Caco-2 (cell line): ENCODE measurements at places on chromosomes 6 and 20. TPM values are rescaled to one million over a fixed set of nuclear protein-coding genes. Genes with fewer than 3 reads are reported as not detected.

The GINS1 gene
- total RNA-seq, result 48.7 and 50.9 TPM in 2 replicates

The CST4 gene
- 2.7 and 4.2 TPM in 2 replicates for total RNA-seq

The TSHZ2 gene
- total RNA-seq, result 0.07 TPM in 2 replicates

The HLA-DQB2 gene
- not detected in 2 replicates for total RNA-seq

The LGSN gene
- total RNA-seq, result 10.8 and 13.2 TPM in 2 replicates

The MUC21 gene
- total RNA-seq, result not detected in 2 replicates

The DNAAF9 gene
- total RNA-seq, result not detected in 2 replicates

DNA sequence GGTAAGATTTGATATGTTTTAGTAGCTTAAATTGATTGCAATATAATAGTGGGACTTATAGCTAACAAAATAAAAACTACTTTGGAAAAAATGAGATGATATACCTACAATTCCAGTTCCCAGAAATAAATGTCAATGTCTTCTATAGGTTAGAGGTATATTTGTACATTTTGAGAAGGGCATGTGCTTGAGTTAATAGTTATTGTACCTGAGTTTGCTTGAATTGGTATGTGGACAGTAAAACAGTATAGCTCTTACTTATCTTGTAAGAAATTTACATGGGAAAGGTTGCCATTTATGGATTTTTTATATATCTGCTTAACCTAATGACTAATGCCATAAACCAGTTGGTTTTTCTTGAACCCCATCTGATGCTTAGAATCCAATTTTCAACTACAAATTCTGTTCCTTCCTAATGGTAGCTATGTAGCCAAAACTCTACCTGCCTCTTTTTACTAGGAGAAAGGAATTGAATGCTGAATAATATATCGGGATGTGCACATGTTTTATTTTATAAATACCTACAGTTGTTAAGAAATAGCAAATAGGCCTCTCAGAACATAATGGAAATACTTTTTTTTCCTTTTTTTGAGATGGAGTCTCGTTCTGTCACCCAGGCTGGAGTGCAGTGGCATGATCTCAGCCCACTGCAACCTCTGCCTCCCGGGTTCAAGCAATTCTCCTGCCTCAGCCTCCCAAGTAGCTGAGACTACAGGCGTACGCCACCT is 4.9 kb downstream of the LOC128125822 start:
- no peak overlapping the region for H3K4me3 ChIP-seq
- H3K27me3 ChIP-seq, result no peaks in the 10 kb centered on the region
- H3K4me1 ChIP-seq, result peaks cover 5% of the 10 kb centered on the region; the same call in 1 of the 2 replicates
- peaks cover 1% of the 10 kb centered on the region for H3K36me3 ChIP-seq
- no peak for DNase-seq
- H3K27ac ChIP-seq, result no peak overlapping the region

DNA sequence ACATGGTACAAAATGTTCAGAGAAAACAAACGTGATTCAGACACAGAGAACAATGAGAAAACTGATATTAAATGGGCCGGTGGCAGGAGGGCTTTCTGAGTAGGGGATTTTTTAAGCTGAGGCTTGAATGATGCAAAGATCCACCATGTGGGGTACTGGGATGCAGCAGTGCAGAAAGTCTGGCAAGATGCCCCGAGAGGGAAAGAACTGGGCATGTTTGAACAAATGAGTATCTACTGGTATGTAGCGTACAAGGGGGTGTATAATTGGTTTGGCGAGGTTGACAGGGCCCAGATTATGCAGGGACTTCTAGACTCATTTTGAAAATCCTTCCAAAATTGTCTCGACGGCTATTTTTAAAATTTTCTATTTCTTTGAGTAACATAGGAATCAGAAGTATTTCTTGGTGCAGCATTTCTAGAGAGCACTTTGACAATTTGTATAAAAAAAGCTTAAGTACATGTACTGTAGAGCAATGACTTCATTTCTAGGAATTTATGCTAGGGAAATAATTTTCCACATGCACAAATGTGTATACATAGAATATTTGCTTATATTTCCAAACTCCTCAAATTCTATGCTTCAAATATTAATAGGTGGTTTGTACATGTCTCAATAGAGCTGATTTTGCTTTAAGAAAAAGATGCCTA is 119.6 kb upstream of the DOK5 start:
- no peaks in the 10 kb centered on the region for H3K4me1 ChIP-seq
- DNase-seq, result no peak
- H3K4me3 ChIP-seq, result no peak overlapping the region
- no peaks in the 10 kb centered on the region for H3K36me3 ChIP-seq

DNA sequence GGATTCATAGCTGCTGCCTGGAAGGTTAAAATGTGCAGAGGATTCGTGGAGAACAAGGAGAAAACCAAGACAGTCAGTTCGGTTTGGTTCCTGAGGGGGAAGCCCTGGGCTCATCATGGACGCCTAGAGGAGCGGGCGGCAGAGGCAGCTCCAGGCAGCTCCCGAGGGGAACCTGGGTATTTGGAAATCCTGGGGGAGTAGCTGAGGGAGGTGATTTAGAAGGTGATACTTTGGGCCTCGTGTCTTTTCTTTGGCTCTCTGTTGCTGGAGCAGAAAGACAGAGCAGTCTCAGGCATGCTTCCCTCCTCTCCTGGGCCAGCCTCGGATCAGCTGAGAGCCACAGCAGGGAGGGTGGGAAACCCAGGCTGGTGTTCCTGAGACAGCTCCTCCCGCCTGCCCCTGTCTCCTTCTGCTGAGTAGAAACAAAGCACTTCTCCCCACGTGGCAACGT is 139.5 kb downstream of the DLL1 start:
- H3K27me3 ChIP-seq, result no peaks in the 10 kb centered on the region
- no peak overlapping the region for H3K4me3 ChIP-seq
- peak overlapping the region; percentile 19 for H3K27ac ChIP-seq
- DNase-seq, result no peak
- no peaks in the 10 kb centered on the region for H3K36me3 ChIP-seq

DNA sequence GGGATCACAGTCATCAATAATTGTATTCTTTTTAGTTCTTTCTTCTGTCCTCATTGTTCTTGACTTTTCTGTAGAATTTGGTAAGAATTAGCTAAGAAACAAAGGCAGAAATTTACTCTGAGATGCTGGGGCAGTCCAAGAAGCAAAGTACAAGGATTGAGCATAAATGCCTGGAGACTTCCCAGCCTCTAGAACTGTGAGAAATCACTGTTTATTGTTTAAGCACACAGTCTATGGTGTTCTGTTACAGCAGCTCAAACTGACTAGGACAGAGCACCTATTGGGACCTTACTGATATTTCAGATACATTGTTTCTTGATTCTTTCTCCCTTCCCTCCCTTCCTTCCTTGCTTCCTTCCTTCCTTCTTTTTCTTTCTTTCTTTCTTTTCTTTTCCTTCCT is 192.7 kb upstream of the SLC35B3 start:
- no peaks in the 10 kb centered on the region for H3K27me3 ChIP-seq
- H3K36me3 ChIP-seq, result no peaks in the 10 kb centered on the region
- H3K4me1 ChIP-seq, result no peaks in the 10 kb centered on the region
- H3K27ac ChIP-seq, result no peak overlapping the region
- no peak overlapping the region for H3K4me3 ChIP-seq

GRCh38 chr6:128513878-128514277 is 6.5 kb downstream of the PTPRK start:
- H3K27me3 ChIP-seq, result no peaks in the 10 kb centered on the region
- H3K27ac ChIP-seq, result no peak overlapping the region
- no peak overlapping the region for H3K4me3 ChIP-seq
- no peaks in the 10 kb centered on the region for H3K36me3 ChIP-seq
- H3K4me1 ChIP-seq, result peaks cover 41% of the 10 kb centered on the region

GRCh38 chr6:6826095-6826901 is 237.8 kb downstream of the LY86 start:
- H3K4me3 ChIP-seq, result no peak overlapping the region
- H3K36me3 ChIP-seq, result no peaks in the 10 kb centered on the region
- no peak for DNase-seq
- H3K27me3 ChIP-seq, result no peaks in the 10 kb centered on the region

DNA sequence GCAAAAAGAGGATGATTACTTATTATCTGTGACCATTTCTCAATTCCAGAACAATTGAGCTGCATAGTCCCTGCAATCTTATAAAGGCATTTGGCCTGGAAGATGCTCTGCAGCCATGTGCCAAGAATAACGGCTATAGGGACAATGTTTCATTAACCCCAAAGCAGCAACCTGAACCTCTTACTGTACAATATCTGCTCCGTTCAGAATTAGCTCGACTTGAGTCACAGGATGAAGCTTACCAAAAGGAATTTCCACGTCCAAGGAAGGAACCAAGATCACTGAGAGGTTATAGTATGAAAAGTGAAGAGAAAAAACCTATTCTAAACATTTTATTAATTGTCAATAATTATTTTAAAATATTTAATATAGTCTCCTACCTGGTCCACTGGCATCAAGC is 167.3 kb upstream of the GMDS start:
- no peaks in the 10 kb centered on the region for H3K4me1 ChIP-seq
- H3K4me3 ChIP-seq, result no peak overlapping the region
- no peak for DNase-seq
- H3K27me3 ChIP-seq, result no peaks in the 10 kb centered on the region
- no peak overlapping the region for H3K27ac ChIP-seq

- no peak overlapping the region for H3K4me3 ChIP-seq
- H3K4me1 ChIP-seq, result peaks cover 46% of the 10 kb centered on the region
- no peaks in the 10 kb centered on the region for H3K36me3 ChIP-seq
- no peaks in the 10 kb centered on the region for H3K27me3 ChIP-seq
- peak; percentile 84 for DNase-seq
Observed at GRCh38 chr20:50540620-50541605, 30.7 kb downstream of the PTPN1 start.

- no peak overlapping the region for H3K27ac ChIP-seq
- no peaks in the 10 kb centered on the region for H3K27me3 ChIP-seq
- H3K4me1 ChIP-seq, result no peaks in the 10 kb centered on the region
- H3K4me3 ChIP-seq, result no peak overlapping the region
- H3K36me3 ChIP-seq, result no peaks in the 10 kb centered on the region
Observed at GRCh38 chr6:66396549-66396948, 689.5 kb upstream of the EYS start.

GRCh38 chr6:146289816-146290588 is 253.6 kb upstream of the RAB32 start:
- H3K4me3 ChIP-seq, result no peak overlapping the region
- no peaks in the 10 kb centered on the region for H3K36me3 ChIP-seq
- no peaks in the 10 kb centered on the region for H3K27me3 ChIP-seq
- no peak overlapping the region for H3K27ac ChIP-seq

DNA sequence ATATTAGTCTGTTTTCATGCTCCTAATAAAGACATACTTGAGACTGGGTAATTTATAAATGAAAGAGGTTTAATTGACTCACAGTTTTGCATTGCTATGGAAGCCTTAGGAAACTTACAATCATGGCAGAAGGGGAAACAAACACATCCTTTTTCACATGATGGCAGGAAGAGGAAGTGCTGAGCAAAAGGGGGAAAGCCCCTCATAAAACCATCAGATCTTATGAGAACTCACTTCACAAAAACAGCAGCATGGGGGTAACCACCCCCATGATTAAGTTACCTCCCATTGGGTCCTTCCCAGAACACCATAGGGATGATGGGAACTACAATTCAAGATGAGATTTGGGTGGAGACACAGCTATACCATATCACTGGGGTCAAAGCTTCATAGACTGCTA is 254.2 kb downstream of the ERMARD start:
- H3K27me3 ChIP-seq, result no peaks in the 10 kb centered on the region
- H3K4me3 ChIP-seq, result no peak overlapping the region
- no peaks in the 10 kb centered on the region for H3K36me3 ChIP-seq
- no peak overlapping the region for H3K27ac ChIP-seq
- H3K4me1 ChIP-seq, result no peaks in the 10 kb centered on the region
- no peak for DNase-seq

DNA sequence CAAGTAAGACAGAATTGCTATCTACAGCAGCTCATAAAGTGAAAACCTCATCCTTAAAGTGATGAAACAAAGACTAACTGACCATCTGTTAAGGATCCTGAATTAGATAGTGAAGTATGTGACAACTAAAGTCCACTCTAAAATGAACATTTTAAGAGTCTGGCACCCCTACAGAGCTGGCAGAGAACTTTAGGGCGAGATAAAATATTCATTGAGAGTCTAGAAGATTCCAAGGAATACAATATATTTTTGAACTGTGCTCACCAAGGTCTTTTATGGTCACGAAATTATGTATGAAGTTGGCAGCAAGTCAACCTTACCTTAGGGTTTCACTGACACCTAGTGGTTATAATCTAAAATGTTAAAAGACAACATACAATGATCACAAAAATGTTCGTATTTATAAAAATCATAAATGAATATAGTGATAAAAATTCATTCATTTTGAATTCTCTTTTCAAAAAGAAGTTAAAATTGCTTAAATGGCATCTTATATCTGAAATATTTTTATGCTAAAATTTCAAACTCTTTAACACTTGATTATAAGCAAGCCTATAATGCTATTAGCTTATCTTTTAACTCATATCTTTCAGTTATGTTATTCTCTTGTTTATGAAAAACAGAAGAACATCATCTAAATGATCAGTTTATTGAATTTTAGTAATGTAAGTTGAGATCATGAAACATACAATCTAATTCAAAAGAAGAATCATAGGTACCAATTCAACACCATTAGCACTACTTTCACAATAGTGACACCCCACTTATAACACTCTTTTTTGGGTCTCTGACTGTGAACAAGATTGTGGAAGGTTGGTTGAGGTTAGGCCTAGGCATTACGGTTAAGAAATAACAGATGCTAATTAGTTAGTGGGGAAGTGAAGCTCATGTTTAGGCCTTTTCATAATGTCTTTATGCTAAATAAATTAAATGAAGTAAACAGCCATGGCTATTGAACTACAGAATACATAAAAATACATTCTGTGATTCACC is 27.5 kb downstream of the RSPH3 start:
- H3K36me3 ChIP-seq, result no peaks in the 10 kb centered on the region
- no peaks in the 10 kb centered on the region for H3K27me3 ChIP-seq
- H3K4me1 ChIP-seq, result no peaks in the 10 kb centered on the region

- H3K36me3 ChIP-seq, result peaks cover 13% of the 10 kb centered on the region
- no peaks in the 10 kb centered on the region for H3K27me3 ChIP-seq
- H3K4me1 ChIP-seq, result peaks cover 10% of the 10 kb centered on the region
- no peak overlapping the region for H3K4me3 ChIP-seq
- no peak overlapping the region for H3K27ac ChIP-seq
Observed at GRCh38 chr20:36579996-36580545, 6.7 kb downstream of the TGIF2 start.

DNA sequence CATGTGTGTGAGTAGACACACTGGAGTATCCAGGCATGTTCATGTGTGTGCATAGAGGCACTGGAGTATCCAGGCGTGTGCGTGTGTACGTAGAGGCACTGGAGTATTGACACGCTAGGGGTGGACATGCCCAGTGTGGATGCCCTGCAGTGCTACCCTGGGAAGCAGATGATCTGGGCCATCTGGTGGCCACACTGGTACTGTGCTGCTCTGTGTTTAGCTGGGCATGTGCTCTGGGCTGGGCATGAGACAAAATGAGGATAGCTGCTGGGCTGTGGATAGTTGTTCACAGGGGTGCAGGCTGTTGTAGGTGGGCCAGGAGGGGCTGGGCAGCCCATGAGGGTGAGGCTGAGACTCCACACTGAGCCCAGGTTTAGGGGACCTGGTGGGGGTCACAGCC is 24.0 kb upstream of the NPBWR2 start:
- 0 out of 2 replicates have a peak, but pooled peaks cover 1% of the 10 kb centered on the region for H3K27me3 ChIP-seq
- H3K4me3 ChIP-seq, result no peak overlapping the region
- no peak overlapping the region for H3K27ac ChIP-seq

GRCh38 chr6:31120151-31120915 is at the start of gene CDSN:
Gene CDSN, minus strand, starts transcription at chr6:31120446. Its CDS starts 27 bp downstream, at chr6:31120419.
- no peak within 1 kb of the TSS for H3K27ac ChIP-seq
- H3K36me3 ChIP-seq, result no peaks in the 10 kb centered on the region
